Choroid plexus epithelial cell (primary cell): ENCODE measurements at places on chromosomes 2 and 18.

DNA sequence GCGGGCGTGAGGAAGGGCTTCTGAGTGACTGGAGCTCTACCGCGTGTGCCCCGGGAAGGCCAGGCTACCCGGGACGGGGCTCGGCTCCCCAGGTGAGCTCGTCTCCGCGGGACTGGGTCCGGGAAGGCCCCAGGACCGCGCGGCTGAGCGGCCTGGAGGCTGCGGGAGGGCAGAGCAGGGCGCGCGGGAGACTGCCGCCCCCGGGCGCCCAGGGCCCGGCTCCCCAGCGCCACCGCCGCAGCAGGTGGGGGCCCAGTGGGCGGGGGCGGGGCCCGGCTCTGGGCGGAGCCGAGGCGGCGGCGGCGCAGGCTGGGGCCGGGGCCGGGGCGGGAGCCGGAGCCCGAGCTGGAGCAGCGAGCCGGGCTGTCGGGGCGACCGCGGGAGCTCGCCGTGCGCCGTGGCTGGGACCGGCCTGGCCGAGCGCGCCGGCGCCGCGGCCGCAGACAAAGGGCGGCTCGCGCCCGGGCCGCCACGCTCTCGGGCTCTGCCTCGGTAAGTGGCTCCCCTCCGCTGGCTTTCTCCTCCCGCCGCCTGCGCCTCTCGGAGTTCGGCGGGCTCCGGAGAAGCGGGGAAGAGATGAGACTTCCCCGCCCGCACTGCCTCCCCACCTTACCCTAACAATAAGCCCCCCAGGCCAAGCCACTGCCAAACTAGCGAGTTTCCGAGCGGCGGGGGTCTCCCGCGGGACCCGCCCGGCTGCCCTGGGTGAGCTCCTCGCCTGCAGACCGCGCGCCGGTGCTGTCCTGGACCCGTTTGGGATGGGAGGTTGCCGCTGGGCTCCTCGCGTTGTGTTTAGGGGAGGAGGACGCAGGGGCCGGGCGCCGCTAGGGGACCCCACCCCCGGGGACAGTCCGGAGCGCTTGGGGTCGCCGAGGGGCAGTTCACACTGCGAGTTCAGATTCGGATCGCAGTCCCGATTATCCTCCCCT, at the start of gene MAPK4:
TSS of gene MAPK4 (plus strand) at position 336 of the 929 bp plus-strand sequence. CDS start 103,872 bp downstream, outside the sequence.
- peak; percentile 33 for DNase-seq

DNA sequence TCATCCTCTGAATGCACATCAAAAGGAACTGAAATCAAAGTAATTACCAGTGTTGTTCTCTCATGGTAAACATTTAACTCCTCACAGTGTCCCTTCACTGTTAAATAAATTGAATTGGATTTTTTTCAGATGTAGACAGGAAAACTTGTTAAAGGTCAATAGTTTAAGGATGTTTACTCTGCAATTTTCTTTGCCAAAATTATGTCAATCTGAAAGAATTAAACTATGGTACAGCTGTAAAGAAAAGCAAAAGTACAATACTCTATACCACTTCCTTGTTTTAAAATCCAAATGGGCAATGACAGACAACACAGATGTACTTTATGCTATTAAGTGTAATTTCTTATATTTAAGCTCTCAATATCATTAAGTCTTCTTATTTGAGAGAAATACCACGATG, 153.2 kb downstream of the WDPCP start:
- peak; percentile 13 for DNase-seq

DNA sequence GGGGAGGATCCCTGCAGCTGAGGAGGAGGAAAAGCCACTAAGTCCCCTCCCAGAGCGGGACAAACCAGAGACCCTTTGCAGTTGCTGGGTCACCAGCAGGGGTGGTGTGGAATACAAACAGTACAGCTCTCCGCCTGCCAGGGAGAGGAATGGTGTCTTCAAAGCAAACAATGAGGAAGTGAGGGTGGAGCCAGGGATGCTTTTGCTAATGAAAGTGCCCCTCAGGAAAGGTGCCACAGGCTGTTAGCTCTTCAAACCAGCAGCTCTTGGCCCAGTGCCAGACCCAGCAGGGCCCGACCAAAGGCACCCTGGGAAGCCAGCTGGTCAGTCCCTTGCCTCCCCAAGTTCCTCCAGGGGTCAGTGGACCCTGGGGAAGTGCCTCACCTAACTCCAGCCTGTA, 102.8 kb downstream of the HIBCH start:
- peak; percentile 20 for DNase-seq

- DNase-seq, result no peak
Observed at GRCh38 chr2:3433339-3433699, 53.8 kb downstream of the TRAPPC12 start.

DNA sequence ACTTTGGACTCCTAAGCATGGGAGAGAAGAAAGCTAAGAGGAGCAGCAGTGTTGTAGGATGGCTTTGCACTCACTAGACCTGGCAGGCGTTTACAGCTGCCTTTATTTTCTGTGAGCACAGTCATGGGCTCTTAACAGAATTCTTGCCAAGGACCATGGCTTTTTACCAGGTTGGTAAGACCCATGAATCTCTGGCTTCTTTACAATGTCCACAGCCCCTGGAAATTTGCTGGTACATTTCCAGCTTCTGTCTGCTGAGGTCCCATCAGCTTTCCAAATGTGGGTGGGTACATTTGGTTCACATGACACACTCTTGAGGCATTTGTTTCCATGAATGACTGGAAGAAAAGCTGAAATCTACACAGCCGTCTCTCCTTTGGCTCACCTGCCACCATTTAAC, 162.7 kb downstream of the PPP1R1C start:
- DNase-seq, result no peak

- DNase-seq, result no peak
Observed at GRCh38 chr2:66273933-66274490, 160.9 kb upstream of the MEIS1 start.

DNA sequence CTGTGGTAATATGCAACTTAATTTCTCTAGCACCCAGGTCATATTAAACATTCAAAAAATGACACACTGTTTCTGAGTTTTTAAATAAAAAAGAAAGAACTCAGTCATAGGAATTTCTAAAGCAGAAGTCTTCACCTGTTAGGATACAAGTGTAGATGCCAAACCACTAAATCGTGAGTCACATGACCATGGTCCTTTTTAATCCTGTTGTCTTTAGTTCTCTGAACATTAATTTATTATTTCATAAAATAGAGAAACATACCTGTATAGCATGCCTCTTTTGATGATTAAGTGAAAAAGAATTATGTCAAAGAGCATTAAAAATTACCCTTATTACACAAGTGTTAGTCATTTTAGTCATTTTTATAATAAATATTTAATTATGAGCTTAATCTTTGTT, 398.8 kb downstream of the CCDC85A start:
- DNase-seq, result no peak

GRCh38 chr2:64551851-64552250, 27.7 kb downstream of the AFTPH start:
- no peak for DNase-seq

- no peak for DNase-seq
Observed at GRCh38 chr18:55102501-55102900, 143.2 kb upstream of the CCDC68 start.
